ENCODE measurements at places on chromosomes 2 and 18.

GRCh38 chr2:60478660-60479059, 74.8 kb downstream of the BCL11A start:
- no peak for DNase-seq

DNA sequence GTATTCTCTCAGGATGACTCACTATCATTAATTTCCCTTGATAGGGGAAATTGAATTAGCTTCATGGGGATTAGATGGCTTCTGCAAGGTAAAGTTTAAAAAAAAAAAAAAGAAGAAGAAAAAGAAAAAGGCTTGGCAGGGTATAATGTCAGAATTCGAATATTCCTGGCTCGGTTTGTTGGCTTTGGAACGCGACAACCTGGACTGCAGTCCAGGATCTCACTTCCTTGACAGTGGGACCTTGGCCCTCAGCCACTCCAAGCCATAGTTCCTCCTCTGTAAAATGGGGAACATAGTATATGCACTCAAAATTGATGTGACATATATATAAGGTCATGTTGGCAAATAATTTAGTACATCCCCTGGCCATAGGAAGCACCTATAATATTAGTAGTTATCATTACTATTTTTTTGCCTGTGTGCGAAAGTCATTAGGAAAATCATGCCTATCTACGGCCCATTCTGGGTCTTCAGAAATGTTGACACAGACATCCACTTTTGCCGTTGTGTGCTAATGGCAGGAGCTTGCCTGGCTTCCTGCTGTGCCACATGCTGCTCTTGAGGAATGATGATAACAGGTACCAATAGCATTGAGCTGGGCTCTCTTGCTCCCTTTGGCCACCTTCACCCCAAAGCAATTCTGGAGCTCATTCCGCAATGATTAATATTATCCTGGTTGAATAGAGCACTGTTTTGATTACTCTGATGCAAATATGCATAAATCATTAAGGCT, 97.9 kb downstream of the MTCL1 start:
- DNase-seq: no peak

DNA sequence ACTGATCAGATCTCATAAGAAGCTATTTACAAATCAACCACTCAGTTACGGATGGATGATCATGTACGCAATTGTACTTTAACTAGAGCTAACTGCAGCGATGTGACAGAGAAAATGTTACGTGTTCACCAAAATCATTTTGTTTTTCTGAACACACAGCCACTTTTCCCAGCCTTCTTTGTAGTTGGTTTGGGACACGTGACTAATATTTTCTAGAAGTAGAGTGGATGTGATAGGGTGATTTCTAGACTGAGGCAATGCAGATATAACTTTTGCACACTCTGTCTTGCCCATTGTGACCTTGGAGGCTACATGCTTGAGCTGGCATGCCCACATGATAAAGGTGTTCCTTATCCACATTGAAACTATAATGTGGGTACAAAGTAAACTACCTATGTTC, 9.9 kb upstream of the SLC9A4 start:
- no peak for DNase-seq

DNA sequence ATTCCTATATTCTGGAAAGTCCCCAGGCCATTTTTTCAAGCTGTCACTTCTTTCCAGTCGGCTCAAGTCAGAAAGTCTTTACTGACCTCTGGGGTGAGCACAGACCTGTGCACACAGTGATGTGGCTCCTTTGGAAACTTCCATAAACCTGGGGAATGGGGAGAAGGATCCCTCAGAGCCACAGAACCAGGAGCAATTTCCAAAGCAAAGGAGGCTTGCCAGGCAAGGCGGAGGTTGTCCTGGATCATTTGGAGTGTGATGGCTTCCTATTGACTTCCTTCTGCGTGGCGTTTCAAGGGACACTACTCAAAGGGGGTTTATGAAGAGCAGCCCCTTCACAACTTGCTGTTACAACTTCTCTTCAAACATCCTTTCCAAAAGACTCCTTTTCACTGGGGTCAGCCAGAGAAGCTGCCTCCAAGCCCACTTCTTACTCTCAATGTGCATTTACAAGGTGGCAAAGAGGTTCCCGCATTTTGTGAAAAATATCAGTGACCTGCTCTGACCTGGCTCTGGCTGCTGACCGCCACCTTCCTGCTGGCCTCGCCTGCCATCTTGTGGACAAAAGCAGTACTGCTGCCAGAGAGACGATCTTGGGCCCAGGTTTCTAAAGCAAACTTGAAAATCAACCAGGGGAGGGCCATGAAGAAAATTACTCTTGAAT, 18.2 kb upstream of the TMEM247 start:
- peak; percentile 76 for DNase-seq

- DNase-seq: no peak
Measured at GRCh38 chr2:86195808-86196387, 636 bp upstream of the IMMT start.

DNA sequence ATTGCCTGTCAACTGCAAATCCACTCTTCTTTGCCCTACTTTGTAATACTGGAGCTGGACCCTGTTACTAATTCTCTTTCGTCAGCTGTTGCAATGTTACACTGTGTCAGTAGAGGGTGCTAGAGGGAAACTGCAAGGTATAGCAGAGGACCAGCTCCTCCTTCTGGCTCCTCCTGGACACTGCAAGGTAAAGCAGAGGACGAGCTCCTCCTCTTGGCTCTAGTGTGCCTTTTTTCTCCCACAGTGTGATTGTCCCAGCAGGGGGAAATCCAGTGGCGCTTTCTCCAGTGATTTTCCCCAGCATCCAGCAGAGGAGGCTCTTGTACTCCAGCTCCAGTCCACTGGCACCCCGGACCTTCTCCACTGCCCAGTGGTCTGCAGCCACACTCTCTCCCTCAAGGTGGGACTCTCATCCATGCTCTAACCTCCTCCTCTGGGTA, 95.6 kb downstream of the CAPN13 start:
- DNase-seq: peak; percentile 94

DNA sequence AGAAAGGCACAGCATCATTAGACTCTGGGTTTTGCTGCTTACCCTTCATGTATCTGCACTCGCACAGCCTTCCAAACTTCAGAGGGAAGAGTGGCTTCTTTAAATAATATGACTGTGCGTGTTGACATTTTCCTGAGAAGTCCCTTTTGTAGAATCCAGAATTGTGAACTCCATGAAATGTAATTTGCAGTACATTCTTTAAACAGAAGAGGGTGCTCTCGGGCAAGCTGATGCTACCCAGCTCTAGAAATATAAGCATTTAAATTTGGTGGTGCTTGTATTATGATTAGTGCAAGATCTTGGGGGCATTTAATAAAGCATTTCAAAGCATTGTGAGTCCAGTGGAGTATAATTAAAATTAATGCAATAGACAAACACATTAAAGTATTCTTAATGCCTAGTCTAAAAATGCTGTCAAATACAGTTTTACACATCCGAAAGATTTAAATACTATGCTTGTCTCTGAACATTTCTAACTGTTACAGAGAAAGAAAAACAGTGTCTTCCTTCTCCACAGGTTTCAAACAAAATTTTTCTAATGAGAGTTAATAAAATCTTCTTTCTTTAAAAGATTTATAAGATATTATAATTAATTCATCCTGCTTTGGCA, 17.3 kb upstream of the GTF2A1L start:
- peak; percentile 46 for DNase-seq

DNA sequence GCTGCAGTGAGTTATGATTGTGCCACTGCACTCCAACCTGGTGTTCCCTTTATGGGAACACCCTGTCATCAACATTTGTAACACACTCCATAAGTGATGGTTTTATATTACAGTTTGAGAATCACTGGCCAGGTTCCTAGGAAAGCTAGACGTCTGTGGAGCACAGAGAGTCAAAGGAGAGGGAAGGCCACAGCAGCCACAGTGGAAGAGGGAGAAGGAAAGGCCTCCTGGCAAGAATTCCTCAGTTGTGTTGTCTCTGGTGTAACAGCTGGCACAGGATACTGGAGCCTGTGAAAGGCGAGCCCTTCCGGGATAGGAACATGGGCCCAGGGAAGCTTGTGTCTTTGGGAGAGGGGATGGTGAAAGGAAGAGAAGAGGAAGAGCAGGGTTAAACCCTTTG, 360.5 kb upstream of the PIK3C3 start:
- DNase-seq: no peak

DNA sequence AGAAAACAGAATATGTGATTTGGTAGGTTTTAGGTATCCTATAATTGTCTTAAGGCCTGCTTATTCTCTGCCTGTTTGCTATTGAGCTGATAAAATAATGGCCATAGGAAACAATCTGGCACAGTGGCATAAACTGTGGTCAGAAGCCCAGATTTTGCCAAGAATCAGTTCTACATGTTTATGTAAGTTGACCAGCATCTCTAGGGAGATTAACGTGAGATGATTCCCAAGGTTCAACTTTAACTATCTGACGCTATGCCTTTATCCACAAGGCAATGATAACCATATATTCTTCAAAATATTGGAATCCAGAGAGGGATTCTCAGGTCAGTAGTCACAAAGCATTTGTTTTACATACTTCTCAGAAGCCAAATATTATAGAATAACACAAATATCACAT, 25.6 kb downstream of the AP1S3 start:
- no peak for DNase-seq

DNA sequence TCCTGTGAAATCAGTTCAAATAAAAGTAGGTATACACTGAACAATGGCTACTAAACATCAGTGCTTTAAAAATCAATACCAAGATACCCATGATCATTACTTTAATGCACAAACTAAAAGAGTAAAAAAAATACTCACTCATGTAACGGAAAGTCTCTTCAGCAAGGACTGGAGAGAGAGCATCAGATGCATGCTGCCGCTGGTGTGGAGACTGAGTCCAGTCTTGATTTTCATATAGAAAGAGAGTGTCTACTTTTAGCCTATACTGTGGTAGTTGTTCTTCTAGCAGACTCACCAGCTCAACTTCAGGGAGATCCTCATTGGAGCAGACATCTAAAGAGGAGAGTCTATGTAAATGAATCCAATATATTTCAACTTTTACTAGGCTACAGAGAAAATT, 44.0 kb downstream of the TRAK2 start:
- DNase-seq: no peak

DNA sequence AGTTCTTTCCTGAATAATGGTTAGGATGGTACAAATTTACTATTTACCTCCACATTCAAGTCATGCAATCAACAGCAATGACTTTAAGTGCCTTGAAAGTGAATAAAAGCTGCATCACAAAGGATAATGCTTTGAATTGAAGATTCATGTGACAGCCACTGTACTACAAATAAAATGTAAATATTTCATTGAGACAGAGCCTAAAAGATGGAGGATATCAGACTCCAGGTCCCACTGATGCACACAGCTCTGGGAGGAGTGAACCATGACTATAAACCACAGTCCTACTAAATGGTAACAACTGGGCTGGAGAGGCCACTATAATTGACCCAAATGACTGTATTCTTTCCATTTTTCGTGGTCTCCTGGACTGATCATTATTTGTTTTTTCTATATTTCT, 576.9 kb downstream of the ADCYAP1 start:
- DNase-seq: no peak

DNA sequence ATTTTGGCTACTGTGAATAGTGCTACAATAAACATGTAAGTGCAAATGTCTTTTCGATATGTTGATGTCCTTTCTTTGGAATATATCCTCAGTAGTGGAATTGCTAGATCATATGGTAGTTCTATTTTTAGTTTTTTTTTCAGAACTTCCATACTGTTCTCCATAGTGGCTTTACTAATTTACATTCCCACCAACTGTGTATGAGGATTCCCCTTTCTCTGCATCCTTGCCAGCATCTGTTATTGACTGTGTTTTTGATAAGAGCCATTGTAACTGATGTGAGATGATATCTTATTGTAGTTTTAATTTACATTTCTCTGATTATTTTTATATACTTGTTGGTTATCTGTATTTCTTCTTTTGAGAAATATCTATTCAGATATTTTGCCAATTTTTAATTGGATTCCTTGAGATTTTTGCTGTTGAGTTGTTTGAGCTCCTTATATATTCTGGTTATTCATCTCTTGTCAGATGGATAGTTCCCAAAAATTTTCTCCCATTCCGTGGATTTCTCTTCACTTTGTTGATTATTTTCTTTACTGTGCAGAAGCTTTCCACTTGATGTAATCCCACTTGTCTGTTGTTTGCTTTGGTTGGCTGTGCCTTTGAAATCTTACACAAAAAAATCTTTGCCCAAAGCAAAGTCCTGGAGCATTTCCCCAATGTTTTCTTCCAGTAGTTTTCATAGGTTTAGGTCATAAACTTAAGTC, 532.3 kb downstream of the PID1 start:
- no peak for DNase-seq

- peak; percentile 67 for DNase-seq
Measured at GRCh38 chr2:11738589-11739436, 7.6 kb upstream of the LPIN1 start.

DNA sequence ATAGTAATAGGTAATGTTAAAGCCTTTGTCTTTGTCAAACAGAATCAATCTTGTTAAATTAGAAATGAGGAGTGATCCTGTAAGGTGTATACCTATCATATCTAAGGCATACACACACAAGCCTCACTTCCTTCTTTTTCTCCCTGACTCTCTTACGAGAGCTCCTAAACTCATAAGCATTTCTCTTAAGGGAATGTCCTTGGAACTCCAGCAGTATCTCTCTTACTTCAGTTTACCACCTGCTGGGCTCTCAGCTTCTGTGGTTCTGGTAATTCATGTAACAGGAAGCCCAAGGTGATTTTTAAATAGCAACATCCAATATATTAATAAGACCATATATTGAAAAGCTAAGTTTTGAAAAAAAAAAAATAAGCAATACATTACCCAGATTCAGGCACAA, 85.9 kb downstream of the UBE2E3 start:
- no peak for DNase-seq

GRCh38 chr2:102197389-102198137, 10.7 kb downstream of the IL1RL2 start:
- DNase-seq: no peak

- DNase-seq: peak; percentile 81
Measured at GRCh38 chr2:68362069-68362468, 3.0 kb upstream of the PLEK start.

GRCh38 chr2:152126664-152127063, 27.8 kb upstream of the CACNB4 start:
- no peak for DNase-seq

GRCh38 chr2:88126772-88127637, 857 bp downstream of the FABP1 start:
- DNase-seq: no peak

GRCh38 chr2:70959271-70959761, 19.1 kb upstream of the ANKRD53 start:
- no peak for DNase-seq

DNA sequence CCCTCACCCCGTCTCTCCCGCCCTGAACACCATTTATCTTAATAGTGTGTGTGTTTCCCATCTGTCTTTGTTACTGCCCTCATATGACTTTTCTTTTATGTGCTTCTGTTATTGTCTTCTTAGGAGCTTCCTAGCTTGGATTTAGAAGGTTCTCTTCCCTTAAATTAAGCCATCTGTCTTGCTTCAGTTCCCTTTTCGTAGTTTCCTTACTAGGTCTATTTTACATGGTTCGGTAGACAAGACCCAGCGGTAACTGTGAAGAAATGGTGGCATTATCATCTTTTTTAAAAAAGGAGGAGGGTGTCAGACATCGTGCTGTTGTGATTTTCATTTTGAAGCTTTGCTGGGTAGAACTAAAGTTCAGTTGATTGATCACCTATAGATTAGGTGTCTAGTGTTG, 10.3 kb downstream of the NCK2 start:
- DNase-seq: no peak

Data from A549 (cell line).